GM12892 (cell line): ENCODE measurements at places on chromosomes 4 and X.

DNA sequence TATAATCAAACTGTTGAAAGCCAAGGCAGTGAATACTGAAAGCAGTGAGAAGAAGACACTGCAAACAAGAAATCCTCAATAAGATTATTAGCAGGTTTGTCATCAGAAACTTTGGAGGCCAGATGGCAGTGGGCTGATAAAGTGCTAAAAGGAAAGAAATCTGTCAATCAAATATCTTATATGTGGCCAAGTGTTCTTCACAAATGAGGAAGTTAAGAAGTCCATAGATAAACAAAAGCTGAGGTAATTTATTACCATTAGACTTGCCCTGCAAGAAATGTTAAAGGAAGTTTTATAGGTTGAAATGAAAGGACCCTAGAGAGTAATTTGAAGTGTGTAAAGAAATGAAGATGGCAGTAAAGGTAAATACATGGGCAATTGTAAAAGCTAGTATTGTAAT is 586.6 kb downstream of the RAPGEF2 start:
- DNase-seq: no peak

- DNase-seq: no peak
Measured at GRCh38 chrX:153407736-153408135, 3.5 kb upstream of the ZFP92 start.

DNA sequence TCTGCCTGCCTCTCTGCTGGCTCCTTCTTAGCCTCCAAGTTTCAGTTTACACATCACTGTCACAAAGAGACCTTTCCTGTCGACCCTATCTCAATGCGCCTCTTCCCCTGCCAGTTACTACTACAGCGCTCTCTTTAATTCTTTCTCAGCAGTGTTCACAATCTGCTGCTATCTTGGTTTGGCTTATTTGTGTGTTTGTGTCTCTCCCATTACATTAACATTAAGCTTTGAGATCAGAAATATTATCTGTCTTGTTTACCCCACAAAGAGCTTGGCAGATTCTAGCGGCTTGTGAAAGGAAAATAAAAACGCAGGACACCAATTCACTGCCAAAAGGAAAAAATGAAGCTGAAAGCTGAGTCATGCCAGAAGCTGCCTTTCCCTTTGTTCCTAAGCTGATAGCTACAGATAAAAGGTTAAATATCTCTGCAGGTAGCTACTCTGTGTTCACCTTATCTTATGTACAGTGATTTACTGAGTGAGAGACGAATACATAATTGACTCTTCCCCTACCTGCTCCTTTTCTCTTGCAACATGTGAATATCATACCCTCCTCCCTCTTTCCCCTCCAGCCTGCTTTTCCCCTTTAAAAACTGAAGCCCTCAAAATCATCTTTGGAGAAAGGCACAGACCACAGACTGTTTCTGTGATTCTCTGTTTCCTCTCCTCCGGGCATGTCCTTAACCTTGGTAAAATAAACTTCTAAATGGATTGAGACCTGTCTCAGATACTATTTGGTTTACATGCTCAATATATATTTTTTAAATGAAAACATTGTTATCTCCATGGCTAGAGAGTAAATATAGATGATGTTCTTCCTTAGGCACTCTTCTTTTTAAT is 19.3 kb upstream of the SLC9A7 start:
- no peak for DNase-seq

- DNase-seq: peak; percentile 37
Measured at GRCh38 chr4:37453281-37453998, 208.9 kb downstream of the NWD2 start.

- no peak for DNase-seq
Measured at GRCh38 chr4:55397520-55398321, 2.0 kb downstream of the TMEM165 start.
